Activated CD8-positive, alpha-beta T cell treated with anti-CD3 and anti-CD28 coated beads for 36 hours (primary cell): ENCODE measurements at places on chromosomes 12 and 14. TPM values are rescaled to one million over a fixed set of nuclear protein-coding genes. Genes with fewer than 3 reads are reported as not detected.

GRCh38 chr12:62396750-62397149 is 69.9 kb upstream of the MON2 start:
- no peak for DNase-seq
- no peak overlapping the region for H3K27ac ChIP-seq
- H3K36me3 ChIP-seq: peaks cover 37% of the 10 kb centered on the region
- no peaks in the 10 kb centered on the region for H3K27me3 ChIP-seq
- no peak overlapping the region for H3K4me3 ChIP-seq

Gene ANO2
- total RNA-seq: not detected

GRCh38 chr14:65471038-65471878 is 58.7 kb downstream of the FUT8 start:
- peaks cover 21% of the 10 kb centered on the region for H3K36me3 ChIP-seq
- H3K27me3 ChIP-seq: no peaks in the 10 kb centered on the region
- no peak for DNase-seq
- no peak overlapping the region for H3K4me3 ChIP-seq
- peaks cover 43% of the 10 kb centered on the region for H3K4me1 ChIP-seq

DNA sequence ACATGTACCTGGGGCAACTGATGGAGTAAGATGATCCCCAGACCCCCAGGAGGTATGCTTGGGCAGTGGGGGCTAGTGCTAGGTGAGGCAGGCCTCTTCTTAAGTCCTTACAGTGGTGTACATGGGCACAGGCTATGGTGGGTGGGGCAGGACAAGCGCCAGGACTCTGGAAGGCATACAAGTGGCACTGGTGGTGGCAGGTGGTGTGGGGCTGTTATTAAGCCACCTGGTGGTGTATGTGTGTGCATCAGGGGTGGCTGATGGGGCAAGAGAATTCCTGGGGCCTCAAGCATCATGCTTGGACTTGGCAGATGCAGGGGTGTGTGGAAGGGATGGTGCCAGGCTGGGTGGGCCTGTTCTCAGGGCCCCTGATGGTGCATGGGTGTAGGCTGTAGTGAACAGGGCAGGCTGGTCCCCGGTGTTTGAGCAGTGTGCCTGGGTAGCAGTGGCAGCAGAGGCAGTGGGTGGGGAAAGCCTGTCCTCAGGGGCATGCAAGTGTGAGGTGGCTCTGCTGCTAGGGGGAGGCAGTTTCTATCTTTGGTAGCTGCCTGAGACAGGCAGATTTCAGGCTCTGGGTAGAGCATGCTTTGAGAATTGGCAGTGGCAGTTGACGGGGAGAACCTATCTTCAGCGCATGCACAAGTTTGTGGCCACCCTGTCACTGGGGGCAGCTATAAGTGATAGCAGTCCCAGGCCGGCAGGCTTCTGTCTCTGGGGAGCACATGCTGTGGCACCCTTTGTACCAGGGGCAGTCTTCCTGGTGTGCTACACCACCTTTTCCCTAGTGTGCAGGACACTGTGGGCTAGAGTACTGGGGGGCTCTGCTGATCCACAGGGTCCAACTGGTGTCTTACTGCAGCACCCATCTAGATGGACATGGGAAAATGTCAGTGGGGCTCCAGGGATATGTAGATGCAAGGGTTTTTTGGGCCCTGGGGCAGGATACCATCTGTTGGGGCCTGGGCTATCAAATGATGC is 52.6 kb upstream of the ABCD2 start:
- peaks cover 13% of the 10 kb centered on the region for H3K36me3 ChIP-seq
- peaks cover 32% of the 10 kb centered on the region for H3K4me1 ChIP-seq
- no peak overlapping the region for H3K27ac ChIP-seq
- DNase-seq: no peak
- no peaks in the 10 kb centered on the region for H3K27me3 ChIP-seq

Gene VWF
- total RNA-seq: 0.11 TPM

DNA sequence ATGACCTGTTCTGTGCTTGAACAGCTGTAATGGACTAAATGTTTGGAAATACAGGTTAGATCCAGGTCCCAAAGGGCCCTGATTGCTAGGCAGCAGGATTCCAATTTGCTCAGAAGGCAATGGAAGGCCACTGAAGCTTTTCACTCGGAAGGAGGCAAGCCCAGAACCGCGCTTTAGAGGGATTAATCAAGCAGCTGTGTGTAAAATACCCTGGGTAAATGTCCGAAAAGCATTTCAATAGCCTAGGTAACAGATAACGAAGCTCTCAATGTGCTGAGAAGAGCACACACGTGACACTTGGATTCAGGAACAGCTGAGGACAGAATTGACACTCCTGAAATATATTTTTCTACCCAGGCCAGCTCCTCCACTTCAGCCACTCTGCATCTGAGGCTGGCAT is 436.1 kb downstream of the TMEM132D start:
- no peaks in the 10 kb centered on the region for H3K27me3 ChIP-seq
- H3K36me3 ChIP-seq: no peaks in the 10 kb centered on the region
- no peaks in the 10 kb centered on the region for H3K4me1 ChIP-seq
- no peak overlapping the region for H3K4me3 ChIP-seq
- H3K27ac ChIP-seq: no peak overlapping the region
- DNase-seq: no peak

Gene TMEM253
- not detected for total RNA-seq

GRCh38 chr12:57816855-57817151 is 1.7 kb downstream of the AVIL start:
- H3K27me3 ChIP-seq: no peaks in the 10 kb centered on the region
- no peak for DNase-seq
- H3K27ac ChIP-seq: no peak overlapping the region
- no peaks in the 10 kb centered on the region for H3K4me1 ChIP-seq
- H3K4me3 ChIP-seq: no peak overlapping the region

GRCh38 chr12:12024911-12025682 is 45.6 kb upstream of the BCL2L14 start:
- H3K27ac ChIP-seq: no peak overlapping the region
- H3K4me1 ChIP-seq: peaks cover 37% of the 10 kb centered on the region
- peak; percentile 24 for DNase-seq
- H3K4me3 ChIP-seq: no peak overlapping the region

GRCh38 chr12:59887178-59887577 is 291.3 kb downstream of the SLC16A7 start:
- H3K36me3 ChIP-seq: no peaks in the 10 kb centered on the region
- no peak overlapping the region for H3K27ac ChIP-seq
- H3K4me1 ChIP-seq: no peaks in the 10 kb centered on the region
- no peak for DNase-seq

- H3K4me1 ChIP-seq: peaks cover 9% of the 10 kb centered on the region
- H3K27ac ChIP-seq: no peak overlapping the region
- no peak for DNase-seq
- peaks cover 2% of the 10 kb centered on the region for H3K36me3 ChIP-seq
- H3K27me3 ChIP-seq: peaks cover 63% of the 10 kb centered on the region
- H3K4me3 ChIP-seq: no peak overlapping the region
Measured at GRCh38 chr12:85277900-85278597, 2.0 kb upstream of the ALX1 start.

DNA sequence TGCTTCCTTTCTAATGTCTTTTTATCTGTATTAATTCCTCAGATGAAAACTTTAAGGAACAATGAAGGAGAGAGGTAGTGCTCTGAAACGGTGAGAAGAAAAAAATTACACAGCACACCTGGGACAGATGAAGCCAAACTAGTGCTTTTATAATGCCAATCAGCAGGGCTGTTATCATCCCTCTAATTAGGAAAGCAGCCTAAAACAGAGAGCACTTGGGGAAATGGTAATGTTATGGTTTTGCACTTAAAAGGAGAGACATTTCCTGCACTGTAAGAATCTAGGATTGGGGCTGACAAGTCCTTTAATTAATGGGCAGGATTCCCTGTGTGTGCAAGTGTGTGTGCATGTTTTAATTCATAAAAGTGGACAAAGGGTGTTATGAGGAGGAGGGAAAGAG is 4.8 kb upstream of the LMO3 start:
- H3K36me3 ChIP-seq: peaks cover 2% of the 10 kb centered on the region
- no peak overlapping the region for H3K4me3 ChIP-seq
- DNase-seq: no peak
- no peak overlapping the region for H3K27ac ChIP-seq
- H3K27me3 ChIP-seq: peaks cover 27% of the 10 kb centered on the region
- H3K4me1 ChIP-seq: no peaks in the 10 kb centered on the region

Gene ARF3
- 67.6 TPM for total RNA-seq

Gene TAS2R42
- total RNA-seq: not detected

GRCh38 chr12:26379777-26380467 is 184.5 kb downstream of the SSPN start:
- DNase-seq: no peak
- peaks cover 16% of the 10 kb centered on the region for H3K36me3 ChIP-seq
- no peak overlapping the region for H3K4me3 ChIP-seq
- no peak overlapping the region for H3K27ac ChIP-seq
- H3K27me3 ChIP-seq: no peaks in the 10 kb centered on the region

- H3K27me3 ChIP-seq: no peaks in the 10 kb centered on the region
- no peak overlapping the region for H3K4me3 ChIP-seq
- H3K27ac ChIP-seq: no peak overlapping the region
Measured at GRCh38 chr14:55221186-55221585, 29.8 kb upstream of the DLGAP5 start.

Gene TUNAR
- total RNA-seq: not detected

Gene ARMH4
- total RNA-seq: not detected

Gene TMEM179
- total RNA-seq: not detected

DNA sequence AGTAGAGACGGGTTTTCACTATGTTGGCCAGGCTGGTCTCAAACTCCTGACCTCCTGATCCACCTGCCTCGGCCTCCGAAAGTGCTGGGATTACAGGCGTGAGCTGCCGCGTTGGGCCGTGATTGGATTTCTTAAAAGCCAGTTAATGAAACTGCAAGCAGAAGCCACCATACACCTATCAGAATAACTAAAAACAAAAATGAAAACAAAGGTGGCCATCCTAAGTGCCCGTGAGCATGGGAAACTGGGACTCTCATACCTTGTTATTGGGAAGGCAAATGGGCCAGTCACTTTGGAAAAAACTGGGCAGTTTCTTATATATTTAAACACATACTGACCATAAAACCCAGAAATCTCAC is 7.7 kb upstream of the TCTN1 start:
- H3K4me1 ChIP-seq: peaks cover 5% of the 10 kb centered on the region
- H3K27ac ChIP-seq: peak overlapping the region; percentile 86
- no peaks in the 10 kb centered on the region for H3K27me3 ChIP-seq

DNA sequence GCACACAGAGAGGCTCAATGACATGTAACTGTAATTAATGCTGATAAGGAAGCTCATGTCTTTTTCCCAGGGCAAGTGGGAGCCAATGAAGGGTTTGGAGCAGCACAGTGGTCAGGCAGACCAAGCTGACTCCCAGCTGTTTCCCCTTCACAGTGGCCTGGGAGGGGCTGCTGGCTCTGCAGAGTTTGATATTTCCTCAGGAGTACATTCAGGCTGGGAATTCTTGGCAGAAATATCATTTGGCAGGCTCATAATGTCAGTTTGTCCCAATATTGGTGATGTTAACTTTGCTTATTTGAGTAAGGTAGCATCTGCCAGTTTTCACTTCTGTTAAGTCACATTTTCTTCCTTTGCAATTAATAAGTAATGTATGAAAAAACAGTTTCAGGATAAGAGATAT is 247.0 kb downstream of the EMP1 start:
- no peaks in the 10 kb centered on the region for H3K4me1 ChIP-seq
- DNase-seq: no peak
- H3K4me3 ChIP-seq: no peak overlapping the region

GRCh38 chr14:76876076-76876475 is 49.9 kb downstream of the LRRC74A start:
- no peaks in the 10 kb centered on the region for H3K36me3 ChIP-seq
- H3K27me3 ChIP-seq: peaks cover 3% of the 10 kb centered on the region
- peak; percentile 57 for DNase-seq
- H3K27ac ChIP-seq: no peak overlapping the region

- peaks cover 19% of the 10 kb centered on the region for H3K36me3 ChIP-seq
- H3K27me3 ChIP-seq: no peaks in the 10 kb centered on the region
Measured at GRCh38 chr14:71586131-71586897, 345.9 kb upstream of the RGS6 start.

DNA sequence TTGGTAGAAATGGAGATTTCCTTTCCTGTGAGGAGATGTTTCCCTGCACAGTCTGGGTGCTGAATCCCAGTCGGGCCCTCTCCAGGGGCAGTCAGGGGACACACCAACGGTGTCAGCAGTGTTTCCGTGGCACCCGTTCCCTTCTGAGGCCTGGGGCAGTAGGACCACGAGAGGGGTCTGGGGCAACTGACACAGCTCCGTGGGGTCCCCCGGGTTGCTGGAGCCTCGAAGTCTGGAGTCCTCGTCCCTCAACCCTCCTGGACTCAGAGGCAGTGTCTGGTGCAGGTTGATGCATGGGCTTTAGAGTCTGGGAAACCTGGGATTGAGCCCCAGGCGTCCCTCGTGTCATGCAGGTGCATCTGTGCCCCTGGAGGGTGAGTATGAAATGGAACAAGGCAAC is 327.3 kb downstream of the ADGRD1 start:
- no peaks in the 10 kb centered on the region for H3K36me3 ChIP-seq
- DNase-seq: no peak
- H3K27ac ChIP-seq: no peak overlapping the region
- H3K4me3 ChIP-seq: no peak overlapping the region
- no peaks in the 10 kb centered on the region for H3K4me1 ChIP-seq

GRCh38 chr12:43758247-43758727 is 303 bp downstream of the PUS7L start:
- H3K27me3 ChIP-seq: no peaks in the 10 kb centered on the region
- DNase-seq: no peak
- peak overlapping the region; percentile 93 for H3K4me3 ChIP-seq
- H3K4me1 ChIP-seq: peaks cover 63% of the 10 kb centered on the region
- peak overlapping the region; percentile 98 for H3K27ac ChIP-seq

DNA sequence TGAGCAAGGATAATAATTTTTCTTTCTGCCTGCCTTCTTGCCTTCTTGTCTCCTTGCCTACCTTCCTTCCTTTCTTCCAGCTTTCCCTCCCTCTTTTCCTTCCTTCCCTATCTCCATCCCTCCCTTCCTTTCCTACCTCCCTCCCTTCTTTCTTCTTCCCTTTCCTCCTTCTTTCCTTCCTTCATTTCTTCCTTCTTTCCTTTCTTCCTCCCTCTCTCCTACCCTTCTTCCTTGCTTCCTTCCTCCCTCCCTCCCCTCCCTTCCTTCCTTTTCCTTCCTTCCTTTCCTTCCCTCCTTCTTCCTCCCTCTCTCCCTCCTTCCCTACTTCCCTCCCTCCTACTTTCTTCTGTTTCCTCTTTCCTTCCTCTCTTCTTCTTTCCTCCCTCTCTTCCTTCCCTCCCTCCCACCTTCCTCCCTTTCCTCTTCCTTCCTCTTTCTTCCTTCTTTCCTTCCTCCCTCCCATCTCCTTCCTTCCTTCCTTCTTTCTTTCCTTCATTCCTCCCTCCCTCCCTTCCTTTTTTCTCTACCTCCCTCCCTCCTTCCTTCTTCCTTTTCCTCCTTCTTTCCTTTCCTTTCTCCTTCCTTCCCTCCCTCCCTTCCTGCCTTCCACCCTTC is 329.8 kb downstream of the APAF1 start:
- no peak overlapping the region for H3K4me3 ChIP-seq
- no peaks in the 10 kb centered on the region for H3K4me1 ChIP-seq
- no peaks in the 10 kb centered on the region for H3K36me3 ChIP-seq
- no peak overlapping the region for H3K27ac ChIP-seq
- no peaks in the 10 kb centered on the region for H3K27me3 ChIP-seq
